LHCN-M2 (cell line): ENCODE measurements at places on chromosomes 1 and 21. TPM values are rescaled to one million over a fixed set of nuclear protein-coding genes. Genes with fewer than 3 reads are reported as not detected.

DNA sequence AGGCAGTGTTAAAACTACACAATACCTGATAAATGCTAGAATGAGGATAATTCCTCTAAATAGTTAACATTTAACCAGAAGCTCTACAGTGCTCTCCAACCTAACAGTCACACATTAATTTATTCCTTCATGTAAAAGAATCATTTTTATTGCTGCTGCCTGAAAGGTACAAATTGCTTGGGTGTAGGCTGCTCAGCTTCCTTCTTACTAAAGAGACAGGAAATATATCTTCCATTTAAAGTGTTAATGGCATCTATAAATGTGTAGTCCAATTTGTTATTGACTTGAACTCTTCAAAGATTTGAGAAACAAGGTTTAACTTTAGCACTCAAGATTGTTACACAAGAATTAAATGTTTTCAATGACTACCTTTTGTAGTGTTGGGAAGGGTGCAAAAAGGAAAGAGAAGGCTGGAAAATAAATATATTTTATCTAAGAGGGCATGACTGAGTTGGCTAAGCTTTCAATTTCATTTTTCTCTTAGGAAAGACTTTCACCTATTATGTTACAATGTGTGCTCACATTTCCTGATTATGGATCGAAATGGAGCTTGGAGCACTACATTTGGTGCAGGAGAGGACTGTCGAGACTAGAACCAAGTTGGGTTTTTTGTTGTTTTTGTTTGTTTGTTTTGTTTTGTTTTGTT, 105.5 kb upstream of the CACYBP start:
- DNase-seq: no peak

- DNase-seq: peak; percentile 46
Observed at GRCh38 chr1:12593621-12594066, 24.4 kb downstream of the DHRS3 start.

GRCh38 chr1:29532285-29532684, 296.0 kb downstream of the PTPRU start:
- DNase-seq: no peak

- no peak for DNase-seq
Observed at GRCh38 chr1:29964718-29965533, 728.6 kb downstream of the PTPRU start.

DNA sequence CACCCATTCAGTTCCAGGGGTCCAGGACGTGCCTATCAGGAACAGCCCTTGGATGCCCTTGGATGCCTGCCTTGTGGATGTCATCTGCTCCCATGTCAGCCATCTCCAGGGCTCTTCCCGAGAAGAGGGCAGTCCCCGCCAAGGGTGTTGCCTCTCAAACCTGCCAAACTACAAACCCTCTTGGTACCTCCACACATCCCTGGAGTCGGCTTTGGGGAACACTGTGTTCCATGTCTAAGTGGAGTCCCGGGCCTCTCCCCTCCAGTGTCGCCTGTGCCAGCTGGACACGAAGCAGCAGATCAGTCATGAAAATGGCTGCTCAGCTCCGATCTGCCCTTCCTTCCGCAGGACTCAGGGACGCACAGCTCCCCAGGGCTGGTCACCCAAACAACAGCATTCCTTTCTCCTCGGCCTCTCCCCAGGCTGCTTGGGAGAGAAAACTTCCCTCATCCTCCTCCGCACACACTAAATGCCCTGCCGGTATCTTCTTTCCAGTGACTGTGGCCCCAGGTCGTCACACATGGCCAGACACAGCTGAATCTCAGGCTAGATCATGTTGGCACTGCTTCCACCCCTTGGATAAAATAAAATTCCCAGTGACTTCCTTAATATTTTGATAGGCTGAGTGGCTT, 53.4 kb downstream of the GALNT2 start:
- no peak for DNase-seq

- no peak for DNase-seq
Observed at GRCh38 chr1:3261007-3261968, 192.3 kb downstream of the PRDM16 start.

GRCh38 chr1:36492491-36492890, 9.8 kb upstream of the CSF3R start:
- no peak for DNase-seq

DNA sequence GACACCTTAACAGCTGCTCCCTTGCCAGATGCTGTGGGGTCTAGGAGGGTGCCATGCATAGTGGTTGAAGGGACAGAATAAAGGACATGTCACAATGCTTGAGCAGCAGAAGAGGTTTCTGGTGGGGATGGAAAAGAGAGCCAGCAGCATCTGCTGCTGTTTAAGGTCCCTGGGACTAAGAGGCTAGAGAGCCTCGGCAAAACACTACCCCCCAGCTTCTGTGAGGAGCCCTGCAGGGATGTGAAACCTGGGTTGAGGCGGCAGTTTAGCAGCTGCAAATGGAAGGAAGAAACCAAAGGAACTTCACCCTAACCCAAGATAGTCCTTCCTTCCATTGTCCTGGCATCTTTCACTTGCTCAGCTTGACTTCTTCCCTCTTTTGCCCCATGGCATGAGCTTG, 39.4 kb downstream of the PLXNA2 start:
- DNase-seq: no peak

- peak; percentile 90 for DNase-seq
Observed at GRCh38 chr1:96804648-96805047, 83.1 kb downstream of the PTBP2 start.

- DNase-seq: no peak
Observed at GRCh38 chr1:25609921-25610320, 6.7 kb upstream of the MAN1C1 start.

- DNase-seq: no peak
Observed at GRCh38 chr1:247548092-247548491, 842 bp upstream of the GCSAML start.

DNA sequence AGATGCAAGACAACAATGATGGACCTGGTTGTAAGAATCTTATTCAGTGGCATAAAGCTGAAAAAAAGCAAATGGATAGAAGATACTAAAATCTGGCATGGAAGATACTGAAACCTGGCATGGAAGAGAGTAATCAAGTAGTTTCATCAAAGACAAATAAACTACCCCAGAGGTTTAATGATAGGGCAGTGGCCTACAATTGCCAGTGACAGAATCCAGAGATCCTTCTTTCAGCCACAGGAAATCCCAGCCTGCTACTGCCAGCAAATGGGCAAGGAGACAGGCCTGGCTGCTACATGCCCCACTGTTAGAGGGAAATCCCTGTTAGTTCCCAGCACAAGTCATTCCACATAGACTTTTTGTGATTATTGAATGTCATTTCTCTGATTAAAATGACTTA, 409.4 kb downstream of the VAV3 start:
- DNase-seq: no peak

GRCh38 chr1:167654975-167655575, 25.0 kb downstream of the RCSD1 start:
- no peak for DNase-seq

DNA sequence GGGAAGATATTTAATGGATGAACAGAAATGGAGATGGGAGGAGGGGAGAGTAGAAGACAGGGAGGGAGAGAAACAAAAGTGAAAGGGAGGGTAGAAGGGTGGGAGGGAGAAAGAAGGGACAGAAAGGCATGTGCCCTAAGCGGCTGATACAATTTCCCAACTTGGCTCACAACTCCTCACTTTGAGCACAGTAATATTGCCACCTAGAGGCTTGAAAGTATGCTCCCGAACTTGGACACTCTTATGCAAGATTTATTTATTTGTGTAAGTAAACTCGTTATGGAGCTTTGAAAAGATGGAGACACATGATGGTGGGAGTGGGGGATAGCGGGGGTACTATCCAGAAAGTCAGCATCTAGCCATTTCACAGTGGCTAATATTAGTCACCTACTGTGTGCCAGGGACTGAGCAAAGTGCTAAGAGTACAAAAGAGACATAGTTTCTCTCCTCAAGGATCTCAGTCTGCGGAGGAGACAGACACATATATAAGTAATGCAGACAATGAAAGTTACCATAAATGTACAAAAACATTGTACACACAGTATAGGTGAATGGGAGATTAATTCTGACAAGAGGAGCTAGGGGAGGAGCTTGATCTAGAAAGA, 189.7 kb downstream of the SEC16B start:
- DNase-seq: peak; percentile 93

The CREB3L4 gene
- 6.0 and 6.9 TPM in 2 replicates for total RNA-seq

The ETV3L gene
- not detected in 2 replicates for total RNA-seq

The PRR9 gene
- total RNA-seq: not detected in 2 replicates

The TCHHL1 gene
- total RNA-seq: not detected in 2 replicates

The HYI gene
- total RNA-seq: 32.8 and 32.9 TPM in 2 replicates
